Colonic mucosa (tissue), 4 donors: ENCODE measurements at places on chromosomes 3 and 15. TPM values are rescaled to one million over a fixed set of nuclear protein-coding genes. Genes with fewer than 3 reads are reported as not detected.

RNU5B-1 gene
- total RNA-seq, result not detected

- no peaks in the 10 kb centered on the region for H3K36me3 ChIP-seq
- DNase-seq, result no peak
- H3K4me3 ChIP-seq, result no peak overlapping the region
- peaks cover 4% of the 10 kb centered on the region for H3K4me1 ChIP-seq
Measured at GRCh38 chr3:184680385-184681345, 31.2 kb downstream of the MAGEF1 start.

GRCh38 chr15:82530606-82531379 lies 9.5 kb downstream of the RPS17 start:
- peak; percentile 80 for DNase-seq
- H3K4me3 ChIP-seq, result peak overlapping the region; percentile 31
- no peaks in the 10 kb centered on the region for H3K4me1 ChIP-seq

DNA sequence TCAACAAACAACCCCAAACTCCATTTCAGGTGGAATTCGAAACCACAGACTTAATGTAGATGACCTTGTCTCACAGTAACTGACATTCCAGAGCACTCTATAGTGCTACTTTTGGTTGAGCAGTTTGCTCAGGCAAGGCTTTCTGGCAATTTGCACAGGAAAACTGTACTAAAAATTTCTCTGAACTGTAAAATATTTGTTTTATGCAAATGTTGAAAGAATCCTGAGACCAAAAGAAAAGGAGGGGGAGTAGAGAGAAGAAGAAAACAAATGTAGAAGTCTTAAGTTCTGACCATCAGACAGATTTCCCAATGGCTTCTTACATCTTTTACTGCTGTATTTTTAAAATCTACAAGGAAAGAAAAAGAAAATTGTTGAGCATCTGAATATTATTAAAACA lies 53.5 kb downstream of the DTWD1 start:
- no peaks in the 10 kb centered on the region for H3K4me1 ChIP-seq
- H3K4me3 ChIP-seq, result no peak overlapping the region
- H3K36me3 ChIP-seq, result no peaks in the 10 kb centered on the region
- no peaks in the 10 kb centered on the region for H3K27me3 ChIP-seq
- H3K27ac ChIP-seq, result no peak overlapping the region
